ENCODE measurements at places on chromosomes 6 and 20.

DNA sequence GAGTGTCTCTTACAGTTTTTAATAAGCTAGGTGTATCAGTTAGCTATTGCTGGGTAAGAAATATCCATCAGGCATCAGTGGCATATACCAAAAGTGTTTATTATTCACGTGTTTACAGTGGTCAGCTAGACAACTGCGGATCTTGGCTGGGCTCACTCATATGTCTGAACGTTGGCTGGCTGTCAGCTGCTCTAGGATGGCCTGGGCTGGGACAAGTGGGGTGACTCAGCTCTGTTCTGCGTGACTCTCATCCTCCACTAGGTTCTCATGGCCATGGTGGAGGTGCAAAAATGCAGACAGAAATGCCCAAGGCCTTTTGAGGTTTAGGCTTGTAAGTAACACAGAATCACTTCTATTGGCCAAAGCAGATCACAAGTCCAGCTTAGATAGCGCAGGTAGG is 22.0 kb downstream of the ZNF341 start:
- DNase-seq: peak; percentile 18

GRCh38 chr20:25339608-25340007 is 51.0 kb downstream of the ABHD12 start:
- no peak for DNase-seq

GRCh38 chr6:147579667-147580066 is 71.2 kb downstream of the SAMD5 start:
- no peak for DNase-seq

- DNase-seq: peak; percentile 17
Observed at GRCh38 chr20:35091816-35092523, 637 bp downstream of the TRPC4AP start.

GRCh38 chr20:35215066-35215956 is 11.2 kb upstream of the MMP24 start:
- peak; percentile 39 for DNase-seq

DNA sequence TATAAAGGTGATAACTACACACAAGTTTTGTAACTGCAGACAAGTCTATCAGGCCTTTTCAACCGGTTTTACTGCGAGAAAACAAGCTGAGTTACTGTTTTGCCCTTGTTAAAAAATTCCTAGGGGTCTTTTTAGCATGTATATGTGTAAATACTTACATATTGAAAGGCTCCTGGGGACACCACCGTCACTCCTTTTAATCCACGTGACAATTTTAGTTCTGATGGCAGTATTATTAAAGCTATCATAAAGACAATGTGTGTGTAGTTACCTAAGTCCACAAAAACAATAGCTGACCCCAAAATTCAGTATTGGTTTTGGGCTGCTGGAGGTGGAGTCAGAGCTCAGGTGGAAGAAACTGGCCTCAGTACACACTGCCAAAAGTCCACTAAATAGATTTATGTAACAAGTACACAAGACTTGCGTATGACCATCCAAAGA is 41.3 kb upstream of the HFE start:
- no peak for DNase-seq

GRCh38 chr6:87040729-87041128 is 54.2 kb downstream of the CGA start:
- no peak for DNase-seq

DNA sequence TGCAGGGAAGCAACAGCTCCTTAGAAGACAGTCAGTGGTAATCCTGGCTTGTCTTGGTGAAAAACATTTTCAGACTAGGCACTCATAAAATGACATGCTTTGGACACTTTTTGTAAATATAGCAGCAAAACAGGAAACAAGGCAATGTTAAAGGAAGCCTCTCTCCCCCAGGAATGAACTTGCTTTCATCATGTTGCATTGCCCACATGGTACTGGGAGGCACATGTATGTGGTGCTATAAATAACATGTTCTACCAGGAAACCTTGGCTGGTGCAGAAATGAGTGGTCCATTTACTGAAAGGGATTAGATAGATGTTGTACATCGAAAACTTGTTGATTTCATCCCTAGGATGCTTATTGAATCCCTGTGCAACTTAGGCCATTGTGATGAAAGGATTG is 121.4 kb upstream of the RREB1 start:
- no peak for DNase-seq

DNA sequence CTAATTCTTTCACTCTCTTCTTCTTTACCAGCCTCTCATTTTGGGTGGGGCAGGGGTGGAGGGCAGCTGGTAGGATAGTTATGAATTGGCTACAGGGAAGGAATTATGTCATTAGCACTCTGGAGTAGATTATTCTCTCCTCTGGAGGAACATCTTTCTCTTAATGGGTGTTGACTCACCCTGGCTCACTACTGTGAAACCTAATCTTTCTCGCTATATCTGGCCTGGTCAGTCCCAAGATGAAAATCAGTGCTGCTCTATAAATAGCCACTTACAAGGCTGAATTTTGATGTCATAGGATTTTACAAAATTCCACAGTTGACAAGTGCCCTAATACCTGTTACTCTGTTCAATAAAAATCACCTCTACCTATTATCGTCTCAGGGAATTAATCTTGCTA is 151.3 kb downstream of the COL9A1 start:
- DNase-seq: no peak

DNA sequence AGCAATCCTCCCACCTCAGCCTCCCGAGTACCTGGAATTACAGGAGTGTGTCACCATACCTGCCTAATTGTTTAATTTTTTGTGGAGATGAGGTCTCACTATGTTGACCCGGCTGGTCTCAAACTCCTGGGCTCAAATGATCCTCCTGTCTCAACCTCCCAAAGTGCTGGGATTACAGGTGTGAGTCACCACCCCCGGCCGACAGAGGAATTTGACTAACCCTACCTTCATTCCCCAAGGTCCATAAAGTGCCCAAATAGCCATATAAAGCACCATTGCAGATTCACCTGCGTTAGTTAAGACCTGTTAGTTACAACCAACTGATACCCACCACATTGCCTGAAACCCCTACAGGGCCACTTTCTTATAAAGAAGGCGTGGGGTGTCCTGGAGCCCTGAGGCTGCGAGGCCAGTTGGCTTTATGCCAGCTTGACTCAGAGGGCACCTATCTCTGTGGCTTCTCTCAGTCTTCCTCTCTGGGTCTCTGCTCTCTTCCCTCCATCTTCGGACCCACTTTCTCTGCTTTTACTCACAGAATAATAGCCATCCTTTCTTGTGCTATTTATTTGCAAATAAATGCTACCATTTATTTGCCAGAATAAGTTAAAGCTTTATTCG is 65.6 kb downstream of the SLC2A10 start:
- DNase-seq: no peak

DNA sequence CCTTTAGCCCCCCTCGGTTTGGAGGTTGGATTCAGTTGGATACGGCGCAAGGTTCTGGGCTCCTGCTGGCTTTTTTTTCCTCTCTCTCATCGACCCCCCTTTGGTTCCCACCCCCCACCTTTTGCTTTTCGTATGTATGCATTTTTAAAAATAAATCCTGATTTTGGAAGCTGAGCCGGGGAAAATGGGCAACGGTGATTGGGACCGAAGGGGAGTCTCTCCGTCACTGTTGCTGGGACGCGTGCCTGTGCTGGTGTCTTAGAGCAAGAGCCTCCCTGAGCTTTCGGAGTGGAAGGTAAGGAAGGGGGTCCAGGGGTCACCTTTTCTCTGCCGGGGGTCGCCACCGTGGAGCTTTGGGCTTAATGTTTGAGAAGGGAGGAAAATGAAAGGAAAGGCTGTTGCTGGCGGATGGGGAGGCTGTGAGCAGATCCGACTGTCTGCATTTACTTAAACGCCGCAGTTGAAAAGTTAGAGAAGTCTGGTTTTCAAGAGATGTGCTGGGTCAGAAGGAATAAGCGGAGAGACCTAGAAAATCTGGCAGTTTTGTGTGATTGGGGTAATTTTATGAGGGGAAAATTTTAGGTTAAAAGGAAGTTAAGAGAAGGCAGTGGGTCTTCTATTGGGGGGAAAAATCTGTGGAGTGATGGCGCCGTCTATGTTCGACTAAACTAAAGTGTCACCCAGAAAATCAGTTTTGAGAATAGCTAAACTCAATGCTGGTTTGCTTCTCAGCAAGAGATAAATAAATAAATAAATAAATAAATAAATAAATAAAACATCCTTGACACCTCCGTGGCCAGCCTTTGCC is 828 bp downstream of the ADGRB3 start:
- DNase-seq: peak; percentile 23

DNA sequence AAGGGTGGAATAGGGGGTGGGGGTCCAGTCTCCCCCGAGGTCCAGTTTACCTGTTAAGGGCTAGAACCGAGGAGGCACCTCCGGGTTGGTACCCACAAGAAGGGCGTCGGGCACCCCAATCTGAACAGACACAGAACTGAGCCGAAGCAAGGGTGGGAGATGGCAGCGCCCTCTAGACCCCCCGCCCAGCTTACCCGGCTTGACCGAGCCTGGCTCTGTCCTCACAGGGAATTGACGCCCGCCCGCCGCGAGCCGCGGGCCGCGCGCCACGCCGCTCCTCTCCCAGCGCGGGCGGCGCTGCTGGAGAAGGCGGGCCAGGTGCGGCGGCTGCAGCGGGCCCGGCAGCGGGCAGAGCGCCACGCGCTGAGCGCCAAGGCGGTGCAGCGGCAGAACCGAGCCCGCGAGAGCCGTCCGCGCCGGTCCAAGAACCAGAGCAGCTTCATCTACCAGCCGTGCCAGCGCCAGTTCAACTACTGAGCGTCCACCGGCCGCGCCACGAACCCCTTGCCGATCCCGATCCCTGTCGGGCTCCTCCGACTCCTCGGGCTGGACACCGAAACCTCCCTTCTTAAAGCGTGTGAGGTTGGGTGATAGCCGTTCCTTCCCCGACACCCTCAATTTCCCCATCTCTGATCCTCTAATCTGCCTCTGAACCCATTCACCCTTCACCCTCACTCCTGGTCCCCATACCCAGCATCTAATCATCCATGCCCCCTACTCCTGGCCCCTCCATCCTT is 5.9 kb downstream of the TP53INP2 start:
- DNase-seq: no peak
